ENCODE measurements at places on chromosomes 6 and 20. TPM values are rescaled to one million over a fixed set of nuclear protein-coding genes. Genes with fewer than 3 reads are reported as not detected.

GRCh38 chr6:129678463-129678862 lies 31.5 kb downstream of the ARHGAP18 start:
- DNase-seq = no peak

The MYCT1 gene
- total RNA-seq = 24.7 TPM

DNA sequence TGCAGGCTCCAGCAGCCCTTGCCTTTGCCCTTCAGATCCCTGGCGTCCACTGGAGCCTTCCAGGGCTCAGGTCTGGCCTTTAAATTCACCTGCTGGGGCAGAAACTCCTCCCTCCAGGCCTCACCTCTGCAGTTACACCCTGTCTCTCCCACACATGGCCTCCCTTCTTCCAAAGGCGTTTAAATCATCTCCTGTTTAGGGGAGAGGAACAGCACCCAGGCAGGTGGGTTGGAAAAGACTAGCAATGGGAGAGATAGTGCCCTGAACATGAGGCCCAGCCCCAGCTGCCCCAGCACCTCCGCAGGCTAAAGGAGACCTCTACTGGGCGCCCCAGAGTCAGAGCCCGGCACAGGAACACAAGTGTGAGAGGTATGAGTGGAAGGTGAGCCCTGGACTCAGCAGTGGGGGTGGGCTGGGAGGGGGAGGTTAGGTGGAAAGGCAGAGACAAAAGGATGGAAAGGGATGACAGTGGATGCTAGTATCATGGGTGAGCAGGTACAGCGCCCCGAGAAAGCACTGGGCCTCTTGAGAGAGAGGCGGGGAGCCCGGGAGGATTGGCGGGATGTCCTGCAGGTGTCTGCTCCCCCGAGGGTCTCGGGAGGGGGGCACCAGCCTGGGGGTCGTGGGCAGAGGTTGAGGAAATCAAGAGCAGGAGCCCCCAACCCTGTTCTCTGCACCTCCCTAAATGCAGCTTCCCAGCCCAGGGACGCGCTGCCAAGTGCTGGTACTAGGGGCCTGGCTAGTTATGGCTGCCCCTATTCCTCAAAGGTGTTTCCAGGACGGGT lies at the start of gene CST9:
CST9 (minus strand) TSS at position 51 of the 785 bp plus-strand sequence. CDS start 53 bp downstream, outside the sequence.
- DNase-seq = no peak

GRCh38 chr20:36855241-36855657 lies 20.7 kb upstream of the TLDC2 start:
- DNase-seq = no peak

GRCh38 chr6:121540210-121540609 lies 104.8 kb downstream of the GJA1 start:
- DNase-seq = no peak

The MAS1 gene
- total RNA-seq = 0.58 TPM

- DNase-seq = no peak
These were observed 138.6 kb downstream of the AHI1 start for GRCh38 chr6:135358985-135359384.

GRCh38 chr6:7515363-7515762 lies 26.1 kb upstream of the DSP start:
- DNase-seq = no peak

DNA sequence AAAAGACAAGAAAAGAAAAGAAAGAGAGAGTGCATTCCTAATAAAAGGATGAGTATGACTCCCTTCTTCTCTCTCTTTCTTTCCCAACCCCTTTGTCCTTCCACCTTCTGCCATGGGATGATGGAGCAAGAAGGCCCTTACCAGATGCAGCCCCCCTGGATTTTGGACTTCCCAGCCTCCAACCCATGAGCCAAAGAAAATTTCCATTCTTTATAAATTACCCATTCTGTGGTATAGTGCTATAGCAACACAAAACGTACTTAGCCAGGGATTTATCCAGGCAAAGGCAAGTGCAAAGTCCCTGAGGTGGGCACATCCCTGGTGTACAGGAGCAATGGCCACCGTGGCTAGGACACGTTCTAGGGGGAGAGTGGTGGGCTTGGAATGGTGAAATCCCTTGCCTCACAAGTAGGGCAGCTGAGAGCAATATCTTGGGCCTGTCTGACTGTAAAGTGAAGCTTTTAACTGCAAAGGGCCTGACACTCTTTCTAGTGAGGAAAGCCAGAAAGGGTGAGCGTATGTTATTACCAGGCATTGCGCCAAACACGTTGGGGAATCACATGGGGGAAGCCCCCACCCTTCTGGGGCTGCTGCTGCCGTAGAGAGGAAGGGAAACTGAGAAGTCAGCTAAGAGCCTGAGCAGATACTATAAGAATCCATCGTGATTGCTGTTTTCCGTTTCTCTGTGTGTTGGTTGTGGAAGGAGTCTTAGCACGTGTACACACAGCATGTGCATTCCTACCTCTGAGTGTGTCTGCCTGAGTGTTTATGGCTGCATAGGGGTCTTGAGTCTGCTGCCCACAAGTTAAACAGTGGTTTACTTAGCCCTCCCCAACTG lies 50.7 kb upstream of the SIRPA start:
- DNase-seq = peak; percentile 22

- no peak for DNase-seq
These were observed 651.6 kb downstream of the UTRN start for GRCh38 chr6:144936764-144937163.

- no peak for DNase-seq
These were observed 96.2 kb upstream of the FOXO3 start for GRCh38 chr6:108464418-108465097.

The MUC22 gene
- not detected for total RNA-seq

DNA sequence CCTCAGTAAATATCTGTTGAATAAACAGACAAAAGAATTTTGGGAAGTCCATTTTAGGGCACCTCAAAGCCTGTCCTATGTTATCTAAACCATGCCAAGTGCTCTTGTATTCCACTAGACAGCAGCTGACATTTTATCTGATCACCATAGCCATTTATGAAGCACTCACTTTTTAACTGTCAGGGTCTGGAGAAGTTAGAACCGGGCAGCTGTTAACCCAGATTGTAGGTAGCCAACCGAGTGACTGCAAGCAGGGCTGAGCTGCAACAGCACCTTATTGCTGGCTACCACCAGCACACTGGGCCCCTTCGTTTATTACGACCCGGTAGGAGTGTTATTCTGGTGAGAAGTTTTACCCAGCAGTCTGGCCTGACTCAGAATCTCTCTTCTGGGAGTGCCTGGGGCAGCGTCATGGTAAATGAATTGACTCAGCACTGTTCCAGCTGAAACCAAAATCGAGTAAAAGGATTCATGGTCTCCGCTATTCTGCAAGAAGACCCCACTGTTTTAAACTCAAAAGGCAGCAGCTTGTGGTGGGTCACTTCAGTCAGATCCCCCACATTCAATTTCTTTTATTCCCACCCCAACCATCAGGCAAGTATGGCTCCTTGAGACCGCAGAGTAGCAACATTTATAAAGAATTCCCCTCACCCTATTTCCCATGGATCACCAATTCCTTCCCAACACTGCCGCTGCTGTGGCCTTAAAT lies 1.7 kb downstream of the UBE2V1 start:
- no peak for DNase-seq

The GINS1 gene
- 1.3 TPM for total RNA-seq

GRCh38 chr20:46580613-46581205 lies 30.3 kb upstream of the OCSTAMP start:
- DNase-seq = no peak

DNA sequence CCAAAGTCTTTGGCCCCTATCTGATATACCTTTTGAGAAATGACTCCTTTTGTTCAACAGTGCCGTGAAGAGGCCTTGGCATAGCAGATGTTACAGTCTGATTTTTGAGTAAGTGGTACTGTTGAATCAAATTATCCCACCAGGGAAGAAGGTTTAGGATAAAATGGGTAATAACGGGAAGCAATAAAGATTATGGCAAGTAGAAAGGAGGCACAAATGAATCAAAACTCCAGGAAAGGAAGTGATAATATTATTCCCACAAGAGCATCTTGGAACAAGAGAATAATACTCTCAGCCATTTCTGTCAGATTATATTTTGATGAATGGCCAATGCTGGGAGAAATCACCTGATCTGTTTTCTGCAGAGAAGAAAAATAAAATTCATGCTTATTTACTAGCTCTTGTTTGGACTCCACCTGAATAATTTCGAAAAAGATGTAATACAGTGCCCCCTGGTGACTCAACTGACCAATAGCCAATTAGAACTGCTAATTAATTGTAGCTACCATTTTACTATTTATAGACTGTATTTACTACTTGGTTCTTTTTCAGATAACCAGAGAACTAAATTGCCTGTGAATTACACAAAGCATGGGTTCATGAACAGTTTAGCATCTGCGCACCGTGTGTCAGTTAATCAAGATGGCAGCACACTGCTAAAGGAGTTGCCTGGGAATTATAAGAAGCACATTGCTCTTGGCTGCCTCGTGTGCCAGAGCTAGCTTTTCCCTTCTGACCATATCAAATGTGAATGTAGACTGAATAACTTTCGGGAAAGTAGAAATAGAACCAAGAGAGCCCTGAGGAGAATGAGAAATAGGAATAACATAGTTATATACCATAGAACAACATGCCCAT lies 78.5 kb upstream of the TRDN start:
- DNase-seq = no peak

- DNase-seq = no peak
These were observed 155.2 kb downstream of the TFAP2A start for GRCh38 chr6:10259671-10260070.

The HLA-DQB1 gene
- total RNA-seq = not detected

- DNase-seq = no peak
These were observed at the start of gene UNC5CL for GRCh38 chr6:41039060-41039998. Gene UNC5CL, minus strand, starts transcription at chr6:41039221. Its CDS starts 4,147 bp downstream, at chr6:41035074.

- DNase-seq = no peak
These were observed 184.1 kb downstream of the MTFR2 start for GRCh38 chr6:136066005-136066404.

GRCh38 chr20:32589256-32589655 lies 4.1 kb upstream of the NOL4L start:
- DNase-seq = no peak

GRCh38 chr6:17311595-17312311 lies 30.6 kb downstream of the RBM24 start:
- DNase-seq = no peak

GRCh38 chr6:38776515-38776914 lies 61.4 kb downstream of the DNAH8 start:
- no peak for DNase-seq

DNA sequence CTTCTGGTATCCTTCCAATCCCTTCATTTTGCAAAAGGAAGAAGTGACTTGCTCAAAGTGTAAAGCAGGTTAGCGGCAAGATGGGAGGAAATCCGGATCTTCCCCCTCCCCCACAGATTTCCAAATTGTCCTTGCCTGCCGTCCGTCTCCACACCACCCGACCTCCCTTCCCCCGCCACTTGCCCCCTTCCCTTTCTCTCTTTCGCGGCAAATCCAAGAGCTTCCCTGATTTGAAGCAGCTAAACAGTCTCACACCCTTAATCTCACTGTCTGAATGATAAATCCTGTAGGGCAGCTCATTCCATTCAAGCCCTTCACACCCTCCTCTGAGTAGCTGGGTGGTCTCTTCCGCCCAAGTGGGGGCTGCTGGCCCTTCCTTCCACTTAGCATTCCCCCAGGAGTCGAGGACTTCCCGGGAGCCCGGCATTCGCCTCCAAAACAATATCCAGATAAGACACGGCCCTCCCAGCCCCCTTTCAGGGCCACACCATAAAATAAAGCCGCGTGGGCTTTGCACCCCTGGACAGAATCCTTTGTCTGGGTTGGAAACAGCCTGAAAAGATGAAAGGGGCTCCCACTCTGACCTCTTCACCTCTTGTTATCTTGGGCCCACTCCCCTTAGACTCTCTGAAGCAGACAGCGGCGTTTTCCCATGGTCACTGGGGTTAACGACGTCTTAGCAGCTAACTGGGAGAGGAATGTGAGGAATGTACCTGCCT lies 44.0 kb upstream of the PIM1 start:
- no peak for DNase-seq

- DNase-seq = no peak
These were observed 806 bp downstream of the MICAL1 start for GRCh38 chr6:109454496-109455436.

The FAM83C gene
- total RNA-seq = not detected

- no peak for DNase-seq
These were observed 37.9 kb upstream of the KCNK16 start for GRCh38 chr6:39360378-39360777.

DNA sequence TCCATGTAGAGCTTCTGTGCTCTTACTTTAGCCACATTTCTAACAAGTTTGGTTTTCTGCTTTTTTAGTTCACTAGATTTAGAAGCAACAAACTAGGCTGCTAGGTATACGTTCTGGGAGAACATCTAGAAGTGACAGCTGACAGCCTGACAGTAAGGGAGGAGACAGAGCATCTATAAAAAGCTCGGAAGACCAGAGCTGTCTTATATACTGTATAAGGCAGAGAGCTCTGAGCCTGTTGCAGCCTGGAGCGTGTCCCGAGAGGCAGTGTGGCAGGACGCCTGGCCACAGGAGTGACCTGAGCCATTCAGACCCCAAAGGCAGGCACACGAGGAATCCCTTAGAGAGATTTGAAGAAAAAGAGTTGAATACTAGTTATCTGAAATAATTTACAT lies 24.6 kb downstream of the PPP1R14C start:
- no peak for DNase-seq

The LPA gene
- total RNA-seq = 0.88 TPM

- DNase-seq = no peak
These were observed 53.0 kb downstream of the SASH1 start for GRCh38 chr6:148395583-148396101.

The GSTA2 gene
- not detected for total RNA-seq

The DYNLT2 gene
- total RNA-seq = not detected

The XPO5 gene
- 37.1 TPM for total RNA-seq

The CEP85L gene
- 65.3 TPM for total RNA-seq

GRCh38 chr20:8952721-8953120 lies 116.2 kb upstream of the PLCB4 start:
- DNase-seq = no peak

DNA sequence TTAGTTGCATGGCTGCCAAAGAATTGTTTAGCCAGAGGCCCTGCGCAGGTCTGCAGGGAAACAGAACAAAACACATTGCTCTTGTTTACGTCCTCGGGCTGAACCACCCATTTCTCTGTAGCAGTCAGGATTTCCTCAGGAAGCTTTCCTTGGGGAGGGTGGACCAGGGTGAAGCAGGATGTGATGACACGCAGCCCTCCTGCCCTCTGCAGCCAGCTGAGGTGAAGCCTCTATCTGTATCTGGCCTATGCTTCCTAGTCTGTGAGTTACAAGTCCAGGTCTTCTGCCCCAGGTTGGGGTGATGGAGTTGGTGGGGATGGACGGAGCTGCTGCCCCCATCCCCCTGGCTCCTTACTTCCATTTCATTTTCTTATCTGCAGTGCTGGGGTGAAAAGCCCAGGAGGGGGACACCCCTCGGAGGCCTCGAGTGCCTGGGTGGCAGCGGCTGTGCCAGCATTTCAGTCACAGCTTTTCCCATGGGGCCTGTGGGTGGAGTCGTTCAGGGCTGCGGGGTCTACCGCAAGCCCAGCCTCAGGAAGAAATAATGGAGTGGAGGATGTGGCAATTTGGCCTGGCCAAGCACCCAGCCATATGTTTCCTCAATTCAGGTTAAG lies 24.9 kb downstream of the SASH1 start:
- peak; percentile 70 for DNase-seq

DNA sequence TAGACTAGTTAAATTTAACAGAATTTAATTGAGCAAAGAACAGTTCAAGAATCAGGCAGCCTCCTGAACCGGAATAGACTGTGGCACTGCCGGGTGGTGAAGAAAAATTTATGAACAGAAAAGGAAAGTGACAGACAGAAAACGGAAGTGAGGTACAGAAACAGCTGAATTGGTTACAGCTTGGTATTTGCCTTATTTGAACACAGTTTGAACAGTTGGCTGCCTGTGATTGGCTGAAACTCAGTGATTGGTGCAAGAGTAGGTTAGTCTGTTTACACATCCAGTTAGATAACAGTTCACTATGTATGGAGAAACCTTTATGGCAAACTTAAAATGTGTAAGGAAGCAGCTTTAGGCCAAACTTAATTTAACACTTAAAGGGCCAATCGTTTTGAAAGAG lies 116.0 kb upstream of the CITED2 start:
- no peak for DNase-seq

GRCh38 chr20:49179368-49180277 lies 8.5 kb downstream of the STAU1 start:
- no peak for DNase-seq
